ENCODE measurements at places on chromosomes 2 and 18.

- DNase-seq, result no peak
Observed at GRCh38 chr2:19098467-19099160, 259.8 kb downstream of the OSR1 start.

GRCh38 chr2:156110890-156111289 is 221.6 kb downstream of the NR4A2 start:
- DNase-seq, result no peak

- no peak for DNase-seq
Observed at GRCh38 chr18:7807936-7808453, 240.9 kb downstream of the PTPRM start.

DNA sequence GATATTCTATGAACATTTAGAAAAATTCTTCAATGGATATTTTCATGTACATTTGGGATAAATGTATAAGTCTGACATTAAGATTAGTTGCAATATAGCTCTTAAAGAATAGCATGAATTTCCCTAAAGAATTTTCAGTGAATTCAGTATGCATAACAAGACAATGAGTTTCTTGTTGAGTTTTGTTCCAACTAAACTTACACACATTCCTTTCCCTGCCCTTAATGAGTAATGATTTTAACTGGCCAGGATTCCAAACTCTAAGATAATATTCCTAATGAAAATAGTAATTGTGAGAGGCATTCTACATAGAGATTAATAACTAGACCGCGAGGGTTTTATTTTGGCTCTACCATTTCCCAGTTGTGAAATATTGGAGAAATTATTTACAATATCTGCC is 390.3 kb upstream of the GALNT5 start:
- no peak for DNase-seq

GRCh38 chr2:175151791-175152190 is 16.2 kb downstream of the ATF2 start:
- DNase-seq, result no peak

GRCh38 chr2:214489702-214490101 is 78.8 kb downstream of the VWC2L start:
- no peak for DNase-seq

- DNase-seq, result no peak
Observed at GRCh38 chr2:206920310-206920709, 19.0 kb upstream of the CPO start.

DNA sequence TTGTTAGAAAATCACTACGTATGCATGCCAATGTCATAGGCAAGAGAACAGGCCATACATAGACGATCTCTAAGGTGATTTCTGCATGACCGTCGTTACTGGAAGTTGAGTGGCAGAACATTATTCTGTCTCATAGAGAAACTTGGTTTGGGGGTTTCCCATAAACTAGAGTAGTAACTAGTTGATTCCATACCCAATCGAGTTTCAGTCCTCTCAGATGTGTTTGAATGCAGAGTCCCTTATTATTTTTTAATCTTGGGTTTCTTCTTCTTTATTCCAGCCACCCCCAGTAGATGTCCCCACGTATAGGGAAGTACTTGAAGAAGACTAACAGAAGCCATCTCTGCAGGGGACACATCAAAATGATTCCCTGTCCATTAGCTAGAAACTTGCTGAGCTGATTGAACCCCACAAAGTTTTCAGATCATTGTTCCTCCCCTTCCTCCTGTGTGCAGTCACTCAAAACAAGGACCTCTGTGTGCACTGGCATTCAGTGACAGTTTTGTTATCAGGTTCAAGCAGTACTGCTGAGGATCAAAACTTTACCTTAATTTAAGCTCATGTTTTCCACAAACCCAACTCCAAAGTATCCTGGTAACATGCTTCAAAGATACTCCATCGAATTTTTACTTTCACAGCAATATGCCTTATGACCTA is 68.4 kb upstream of the CDCA7 start:
- no peak for DNase-seq

GRCh38 chr18:49227001-49227380 is 233.5 kb downstream of the DYM start:
- DNase-seq, result no peak

GRCh38 chr2:173657996-173658717 is 303.5 kb downstream of the CDCA7 start:
- no peak for DNase-seq

DNA sequence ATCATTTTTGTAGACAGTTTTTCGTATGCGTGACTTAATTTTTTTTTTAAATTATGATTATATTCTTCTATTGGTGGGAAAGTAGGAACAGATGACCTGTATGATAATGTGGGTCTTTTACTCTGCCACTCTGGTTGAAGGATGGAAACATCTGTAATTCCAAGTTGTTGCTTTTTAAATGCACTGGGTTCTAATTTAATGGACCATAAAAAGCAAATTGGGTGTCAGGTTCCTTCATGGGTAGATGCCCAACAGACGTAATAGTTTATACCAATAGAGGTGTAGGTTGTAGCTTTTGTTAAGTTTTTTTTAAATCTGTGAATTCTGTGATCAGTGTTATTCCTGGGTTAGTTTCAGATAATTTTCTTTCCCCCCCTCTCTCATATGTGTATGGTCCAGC is 117.6 kb downstream of the MAP4K4 start:
- DNase-seq, result no peak

GRCh38 chr2:215293879-215294278 is 18.0 kb upstream of the ATIC start:
- DNase-seq, result no peak

DNA sequence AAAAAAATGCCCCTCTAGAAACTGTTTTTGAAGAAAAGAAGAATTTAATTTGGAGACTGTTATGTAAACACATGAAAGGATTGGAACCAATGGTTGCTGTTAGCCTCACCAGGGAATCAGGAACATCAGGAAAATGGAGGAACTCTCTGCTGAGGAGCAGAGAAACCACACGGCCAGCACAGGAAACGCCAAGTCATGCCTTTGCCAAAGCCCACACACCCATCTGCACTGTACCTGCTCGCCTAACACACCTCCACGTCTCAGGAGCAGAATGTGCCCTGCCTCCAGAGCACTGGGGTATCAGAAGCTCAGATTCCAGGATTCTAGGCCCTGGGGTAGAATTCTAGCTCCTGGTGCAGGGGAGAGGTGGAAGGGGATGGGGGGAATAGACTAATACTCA is 9.8 kb upstream of the SCYGR1 start:
- DNase-seq, result no peak

DNA sequence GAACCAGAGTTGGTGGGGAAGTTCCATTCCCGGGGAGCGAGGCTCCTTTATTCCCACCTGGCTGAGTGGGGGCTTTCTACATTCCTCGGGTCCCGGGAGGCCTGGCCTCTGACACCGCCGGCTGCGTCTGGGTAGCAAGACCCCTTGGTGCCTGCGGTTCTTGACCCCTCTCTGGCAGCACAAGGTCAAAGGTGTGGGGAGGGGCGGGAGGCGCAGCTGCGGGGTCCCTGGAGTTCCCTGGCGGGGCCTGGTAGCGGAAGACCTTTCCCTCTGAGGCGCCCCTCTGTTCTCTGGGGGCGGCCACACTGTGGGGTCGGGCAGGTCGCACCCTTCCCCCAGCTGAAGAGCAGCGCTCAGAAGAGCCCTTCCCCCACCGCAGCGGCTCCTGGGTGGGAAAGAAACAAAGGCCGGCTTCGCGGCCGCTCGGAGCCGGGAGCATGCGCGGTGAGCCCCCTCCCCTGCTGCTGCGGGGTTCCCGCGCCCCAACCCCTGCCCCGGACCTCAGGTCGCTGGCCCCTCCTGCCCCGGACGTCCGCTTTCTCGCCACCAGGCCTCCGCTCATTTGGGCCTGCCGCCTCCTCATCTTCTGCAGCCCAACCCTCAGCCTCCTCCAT is 146.3 kb downstream of the ANKRD44 start:
- no peak for DNase-seq

- no peak for DNase-seq
Observed at GRCh38 chr18:58559427-58560186, 69.3 kb downstream of the ALPK2 start.

DNA sequence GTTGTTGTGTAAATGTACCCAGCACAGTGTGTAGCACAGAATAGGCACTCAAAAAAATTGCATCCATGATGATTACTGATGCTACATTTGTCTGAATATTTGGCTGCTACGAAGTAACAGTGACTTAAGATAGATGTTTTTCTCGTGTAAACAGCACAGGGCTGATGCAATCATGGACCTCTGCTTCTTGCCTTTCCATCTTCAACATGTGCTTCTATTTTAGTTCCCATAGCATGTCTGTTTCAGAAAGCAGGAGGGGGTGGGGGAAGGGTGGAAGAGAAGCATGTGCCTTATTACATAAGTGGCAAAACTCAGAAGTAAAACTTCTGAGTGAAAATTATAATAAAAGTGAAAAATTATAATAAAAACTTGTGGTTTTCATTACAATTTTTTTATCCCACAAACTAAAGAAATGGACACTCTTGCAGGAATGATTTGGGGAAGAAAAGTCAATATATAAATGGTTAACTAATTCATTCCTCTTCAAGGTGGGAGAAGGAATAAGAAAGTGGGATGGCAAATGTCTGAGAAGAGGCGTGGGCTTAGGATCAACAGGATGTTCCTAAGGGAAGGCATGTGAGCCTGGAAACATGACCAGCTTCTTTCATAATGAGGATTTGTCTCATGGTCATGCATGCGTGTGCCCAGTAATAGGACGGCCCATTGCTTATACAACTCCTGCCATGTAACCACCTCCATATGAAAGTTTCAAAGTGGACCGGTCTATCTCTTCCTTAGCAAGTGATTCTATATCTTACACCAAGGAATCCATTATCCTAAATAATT is 27.2 kb downstream of the CCBE1 start:
- DNase-seq, result no peak

DNA sequence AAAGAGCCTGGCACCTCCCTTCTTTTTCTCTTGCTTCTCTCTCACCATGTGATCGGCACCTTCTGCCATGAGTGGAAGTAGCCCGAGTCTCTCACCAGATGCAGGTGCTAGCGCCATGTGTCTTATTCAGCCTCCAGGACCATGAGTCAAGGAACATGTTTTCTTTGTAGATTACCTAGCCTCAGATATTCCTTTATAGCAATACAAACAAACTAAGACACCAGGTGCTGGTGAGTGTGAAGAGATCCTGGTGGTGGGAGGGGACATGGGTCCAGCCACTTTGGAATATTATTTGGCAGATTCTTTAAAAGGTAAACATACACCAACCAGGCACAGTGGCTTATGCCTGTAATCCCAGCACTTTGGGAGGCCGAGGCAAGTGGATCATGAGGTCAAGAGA is 5.9 kb upstream of the USP40 start:
- no peak for DNase-seq

- no peak for DNase-seq
Observed at GRCh38 chr2:130806370-130806769, 30.3 kb upstream of the ARHGEF4 start.

DNA sequence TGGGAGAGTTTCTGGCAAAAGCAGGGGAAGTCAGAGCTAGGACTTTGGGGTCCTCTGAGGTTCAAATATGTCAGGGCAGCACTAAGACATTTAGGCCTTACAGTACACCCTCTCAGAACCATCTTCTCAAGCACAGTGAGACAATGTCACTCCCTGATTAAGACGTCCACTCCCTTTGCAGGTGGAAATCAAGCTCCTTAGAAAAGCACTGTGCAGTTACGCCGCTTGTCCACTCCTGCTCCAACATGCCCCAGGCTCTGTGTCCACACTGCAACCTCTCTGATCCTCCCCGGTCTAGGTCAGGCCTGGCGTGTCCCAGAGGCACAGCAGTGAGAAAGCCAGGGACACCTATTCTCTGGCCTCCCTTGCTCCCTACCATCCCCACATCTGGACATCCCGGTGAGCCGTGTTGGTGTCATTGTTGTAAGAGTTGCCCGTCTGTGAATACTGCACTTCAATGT is 528.6 kb upstream of the ID2 start:
- no peak for DNase-seq

DNA sequence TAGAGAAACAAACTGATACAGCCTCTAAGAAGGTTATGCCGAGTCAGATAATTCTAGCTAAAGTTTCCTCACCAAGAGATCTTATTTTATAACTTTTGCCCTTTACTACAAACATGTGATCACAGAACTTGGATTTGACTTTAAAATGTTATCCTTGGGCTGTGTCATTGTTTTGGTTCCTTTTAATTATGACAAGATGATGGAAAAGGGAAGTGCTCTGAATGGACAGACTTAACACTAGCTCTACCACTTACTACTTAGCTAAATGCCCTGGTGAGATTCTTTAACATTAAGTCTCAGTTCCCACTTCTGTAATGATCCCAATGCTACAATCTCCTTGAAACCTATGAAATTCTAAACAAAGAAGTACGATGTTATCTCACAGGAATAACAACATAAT is 69.9 kb downstream of the RTTN start:
- no peak for DNase-seq

DNA sequence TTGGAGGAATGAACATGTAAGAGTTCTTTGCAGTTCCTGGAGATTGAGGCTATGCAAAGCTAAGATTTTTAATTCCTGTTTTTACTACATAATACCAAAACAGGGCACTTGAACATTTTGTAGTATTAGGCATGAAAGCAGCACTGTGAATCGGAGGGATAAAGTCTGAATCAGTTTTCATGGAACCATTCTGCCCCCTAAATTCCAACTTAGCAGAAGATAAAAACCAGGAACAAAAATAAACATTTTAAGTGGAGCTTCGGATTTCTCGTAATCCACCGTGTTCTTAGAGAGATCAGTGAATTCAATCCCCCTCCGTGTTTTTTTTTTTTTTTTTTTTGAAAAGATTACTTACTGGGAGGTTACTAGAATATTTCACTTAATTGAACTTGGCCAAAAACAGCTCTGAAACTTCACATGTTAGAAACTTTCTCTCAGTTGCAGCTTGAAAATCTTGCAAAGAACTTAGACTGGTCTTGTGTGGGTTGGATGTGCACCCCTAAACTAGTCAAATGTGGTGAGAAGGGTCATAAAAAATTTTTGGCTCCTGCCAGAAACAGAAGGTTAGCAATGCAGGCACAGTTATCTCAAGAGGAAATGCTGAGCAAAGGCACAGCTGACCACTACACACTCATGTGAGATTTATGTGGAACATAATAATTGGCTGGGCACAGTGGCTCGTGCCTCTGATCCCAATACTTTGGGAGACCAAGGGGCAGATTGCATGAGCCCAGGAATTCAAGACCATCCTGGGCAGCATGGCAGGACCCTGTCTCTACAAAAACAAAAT is 145.4 kb upstream of the RNF152 start:
- DNase-seq, result no peak

DNA sequence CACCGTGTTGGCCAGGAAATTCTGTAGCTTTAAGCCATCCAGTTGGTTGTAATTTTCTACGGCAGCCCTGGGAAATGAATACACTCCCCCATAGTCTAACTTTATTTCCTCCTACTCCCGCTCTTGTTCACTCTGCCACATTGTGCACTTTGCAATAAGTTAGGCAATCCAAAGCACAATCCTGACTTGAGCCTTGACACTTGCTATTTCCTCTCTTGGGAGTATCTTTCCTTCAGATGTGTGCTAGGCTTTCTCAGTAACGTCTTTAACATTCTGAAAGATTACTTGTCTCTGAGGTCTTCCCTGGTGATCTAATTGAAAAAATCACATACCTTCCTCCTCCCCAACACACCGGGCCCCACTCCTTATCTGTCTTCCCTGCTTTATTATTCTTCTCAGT is 65.9 kb upstream of the RAB27B start:
- DNase-seq, result no peak
